Amniotic epithelial cell (primary cell): ENCODE measurements at places on chromosomes 11 and 22.

DNA sequence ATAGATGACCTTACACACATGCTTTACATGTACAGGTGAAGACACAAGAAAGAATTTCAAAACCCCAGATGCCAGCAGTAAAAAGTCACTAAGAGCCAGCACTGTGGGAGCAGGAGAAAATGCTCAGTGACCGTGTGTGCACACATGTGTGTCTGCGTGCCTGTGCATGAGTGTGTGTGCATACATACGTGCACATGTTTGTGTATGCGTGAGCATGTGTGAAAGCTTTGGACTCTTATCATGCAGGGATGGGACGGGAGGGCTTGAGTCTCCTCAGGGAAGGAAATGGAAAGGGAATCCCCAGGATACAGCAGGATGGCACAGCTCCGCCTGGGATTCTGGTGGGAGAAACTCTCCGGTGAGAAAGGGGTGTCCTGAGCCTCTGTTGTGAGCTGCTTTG is 121.5 kb upstream of the B3GAT1 start:
- DNase-seq = no peak

GRCh38 chr22:30399718-30400117 is 2.9 kb downstream of the SEC14L2 start:
- no peak for DNase-seq

DNA sequence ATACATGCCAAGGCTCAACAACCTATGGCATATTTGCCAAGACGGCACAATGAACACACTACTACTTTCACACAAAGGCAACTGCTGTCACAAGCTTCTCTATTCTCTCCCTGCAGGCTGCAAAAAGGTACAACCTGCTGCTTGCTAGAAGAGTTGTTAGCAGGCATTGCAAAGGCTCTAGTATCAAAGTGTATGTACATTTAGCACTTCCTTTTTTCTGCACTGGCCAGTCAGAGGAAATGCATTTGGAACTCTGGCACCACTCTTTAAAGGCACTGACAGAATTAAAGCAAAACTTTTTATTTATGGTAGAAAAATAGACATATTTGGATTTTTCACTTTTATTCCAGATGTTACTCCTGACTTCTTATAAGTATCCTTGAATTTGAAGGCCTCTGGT is 125.9 kb downstream of the CWF19L2 start:
- no peak for DNase-seq

- peak; percentile 92 for DNase-seq
Measured at GRCh38 chr11:65422633-65423515, at the start of gene NEAT1. Gene NEAT1 (plus strand): TSS chr11:65422798.

GRCh38 chr11:19974886-19975285 is 185.4 kb downstream of the DBX1 start:
- no peak for DNase-seq

DNA sequence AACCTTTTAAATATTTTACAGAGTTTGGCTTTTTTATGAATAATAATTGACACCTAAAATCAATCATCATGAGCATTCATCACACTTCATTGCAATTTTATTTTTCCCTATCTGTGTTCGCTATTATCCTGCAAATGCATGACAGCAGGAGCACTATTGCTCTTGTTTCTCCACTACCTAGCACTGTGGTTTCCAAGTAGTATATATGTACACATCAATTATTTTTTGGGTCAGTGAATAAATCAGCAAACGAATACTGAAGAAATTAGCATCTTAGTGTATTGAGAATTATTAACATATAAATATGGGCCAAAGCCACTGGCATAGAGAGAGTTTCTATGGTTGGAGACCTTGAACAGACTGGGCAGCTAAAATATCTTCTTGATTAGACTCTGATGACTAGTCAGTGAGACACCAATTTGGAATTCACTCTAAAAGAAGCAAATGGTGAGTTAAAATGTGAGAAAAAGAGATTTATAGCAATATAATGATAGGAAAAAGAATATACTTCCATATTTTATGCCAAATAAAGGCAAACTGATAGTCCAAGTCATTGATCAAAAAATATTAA is 731.1 kb upstream of the LUZP2 start:
- DNase-seq = peak; percentile 49

- DNase-seq = no peak
Measured at GRCh38 chr22:37909766-37910165, 3.7 kb downstream of the MICALL1 start.

- no peak for DNase-seq
Measured at GRCh38 chr22:20577045-20577444, 69.6 kb downstream of the MED15 start.

GRCh38 chr22:49052023-49052538 is 775.6 kb downstream of the BRD1 start:
- no peak for DNase-seq

DNA sequence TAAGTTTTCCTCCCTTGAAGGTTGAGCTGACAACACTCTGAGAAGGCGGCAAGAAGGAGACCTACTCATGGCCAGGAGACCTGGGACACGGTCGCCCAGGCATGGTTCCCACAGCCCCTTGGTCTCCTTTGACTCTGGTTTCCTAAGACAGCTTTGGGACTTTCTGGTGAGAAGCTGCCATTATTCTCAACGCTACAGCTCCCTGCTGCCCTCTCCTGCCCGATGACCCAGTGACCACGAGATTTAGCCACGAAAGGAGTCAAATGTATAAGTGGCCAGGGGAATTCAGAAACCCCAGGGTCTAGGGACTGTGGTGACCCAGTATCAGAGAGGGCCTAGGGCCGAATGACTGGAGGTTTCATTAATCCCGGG is 699 bp upstream of the SDF2L1 start:
- DNase-seq = peak; percentile 50

GRCh38 chr22:17472932-17473331 is 90.4 kb upstream of the SLC25A18 start:
- no peak for DNase-seq

- no peak for DNase-seq
Measured at GRCh38 chr11:30758518-30758917, 172.4 kb upstream of the MPPED2 start.

DNA sequence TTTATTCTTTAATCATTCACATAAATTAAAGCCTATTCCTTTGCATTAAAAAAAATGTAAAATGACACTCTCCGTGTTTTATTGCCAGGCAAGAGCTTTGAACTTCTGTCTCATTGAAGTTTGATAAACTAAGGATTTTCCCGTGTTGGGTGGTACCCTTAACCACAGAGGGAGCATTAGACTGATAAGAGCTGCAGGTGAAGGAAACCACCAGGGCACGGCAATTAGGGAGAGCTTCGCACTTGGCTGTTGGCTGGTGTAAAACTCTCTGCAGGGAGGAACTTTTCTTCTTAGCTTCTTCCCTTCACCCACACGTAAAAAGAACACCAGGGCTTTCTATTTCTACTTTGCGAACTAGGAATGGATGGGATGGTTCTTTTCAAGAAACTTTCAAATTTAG is 47.0 kb downstream of the CSTPP1 start:
- DNase-seq = no peak

DNA sequence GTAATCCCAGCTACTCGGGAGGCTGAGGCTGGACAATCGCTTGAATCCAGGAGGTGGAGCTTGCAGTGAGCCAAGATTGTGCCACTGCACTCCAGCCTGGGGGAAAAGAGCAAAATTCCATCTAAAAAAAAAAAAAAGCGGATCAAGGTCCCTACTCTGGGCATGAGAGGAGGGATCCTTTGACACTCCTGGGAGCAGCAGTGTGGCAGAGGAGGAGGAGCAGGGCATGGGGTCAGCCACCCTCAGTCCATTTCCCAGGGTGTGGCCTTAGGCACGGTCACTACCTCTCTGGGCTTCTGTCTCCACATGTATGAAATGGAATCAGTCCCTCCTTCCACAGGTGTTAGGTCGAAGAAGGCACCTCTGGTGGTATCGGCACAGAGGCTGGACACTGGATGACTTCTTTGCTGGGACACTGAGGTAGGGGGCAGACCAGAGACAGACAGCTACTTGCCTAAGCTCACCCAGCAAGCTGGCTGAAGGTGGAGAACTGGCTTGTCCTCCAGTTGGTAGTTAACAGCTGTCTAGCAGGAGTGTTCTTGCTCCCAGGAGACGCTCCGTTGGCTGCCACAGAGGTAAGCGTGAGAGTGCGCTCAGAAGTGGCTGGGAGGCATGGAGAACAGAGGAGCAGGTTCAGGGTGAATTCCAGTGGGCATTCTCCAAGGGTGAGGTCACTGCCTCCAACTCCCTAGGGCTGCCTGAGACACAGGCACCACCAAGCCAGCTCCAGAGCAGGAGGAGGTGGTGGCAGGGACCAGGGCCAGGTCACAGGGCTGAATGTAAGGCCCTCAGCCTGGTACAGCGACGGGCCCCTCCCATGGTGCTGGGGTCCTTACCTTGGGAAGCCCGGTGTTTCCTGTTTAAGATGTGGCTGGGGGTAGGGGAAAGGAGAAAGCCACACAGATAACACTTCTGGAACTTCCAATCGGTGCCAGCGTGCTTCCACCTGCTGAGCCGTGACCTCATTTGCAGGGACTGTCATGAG is 19.5 kb downstream of the TXN2 start:
- DNase-seq = peak; percentile 88

DNA sequence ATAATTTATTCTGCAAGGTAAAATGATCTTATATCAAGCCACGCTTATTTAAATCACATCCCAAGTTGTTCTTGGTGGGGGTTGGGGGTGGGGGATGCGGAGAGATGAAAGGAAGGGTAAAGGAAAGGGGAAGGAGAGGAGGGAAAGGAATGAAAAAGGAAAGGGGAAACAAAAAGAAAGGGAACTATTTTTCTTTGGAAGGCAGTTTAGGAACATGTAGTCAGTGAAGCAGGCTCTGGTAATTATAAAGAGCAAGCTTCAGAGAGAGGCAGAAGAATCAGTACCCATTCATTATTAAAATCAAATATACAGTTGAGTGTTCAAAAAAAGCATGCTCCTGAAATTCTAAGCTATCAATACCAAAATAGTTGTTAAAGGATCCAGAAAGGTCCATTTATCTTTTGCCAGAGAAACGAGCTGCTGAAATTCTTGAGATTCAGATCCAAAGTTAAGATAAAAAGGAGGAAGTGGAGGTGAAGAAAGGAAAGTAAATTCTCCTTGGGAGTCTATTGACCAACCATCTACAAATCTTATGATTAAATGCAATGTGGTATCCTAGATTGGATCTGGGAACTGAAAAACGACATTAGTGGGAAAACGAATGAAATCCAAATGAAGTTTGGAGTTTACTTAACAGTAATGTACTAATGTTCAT is 107.4 kb downstream of the SGSM3 start:
- DNase-seq = peak; percentile 31

- no peak for DNase-seq
Measured at GRCh38 chr11:72581067-72581466, 93.2 kb downstream of the PDE2A start.

- no peak for DNase-seq
Measured at GRCh38 chr22:50272044-50272802, 2.0 kb upstream of the MAPK11 start.

DNA sequence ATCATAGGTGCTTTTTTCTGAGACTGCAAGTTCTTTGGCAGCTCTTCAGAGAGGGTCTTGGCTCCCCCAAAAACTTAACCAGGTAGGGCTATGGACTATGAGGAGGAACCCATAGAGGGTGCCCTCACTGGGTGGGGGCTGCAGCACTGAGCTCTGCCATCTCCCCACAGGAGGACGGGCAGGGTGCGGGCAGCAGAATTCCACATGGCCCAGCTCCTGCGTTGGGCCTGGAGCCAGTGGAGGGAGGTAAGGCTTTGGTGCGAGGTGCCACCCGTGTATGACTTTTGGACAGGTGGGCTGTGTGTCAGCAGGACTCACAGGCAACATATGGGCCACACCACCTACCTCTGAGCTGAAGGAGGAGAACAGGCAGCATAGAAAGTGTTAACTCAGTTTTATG is 58.4 kb downstream of the PISD start:
- no peak for DNase-seq

DNA sequence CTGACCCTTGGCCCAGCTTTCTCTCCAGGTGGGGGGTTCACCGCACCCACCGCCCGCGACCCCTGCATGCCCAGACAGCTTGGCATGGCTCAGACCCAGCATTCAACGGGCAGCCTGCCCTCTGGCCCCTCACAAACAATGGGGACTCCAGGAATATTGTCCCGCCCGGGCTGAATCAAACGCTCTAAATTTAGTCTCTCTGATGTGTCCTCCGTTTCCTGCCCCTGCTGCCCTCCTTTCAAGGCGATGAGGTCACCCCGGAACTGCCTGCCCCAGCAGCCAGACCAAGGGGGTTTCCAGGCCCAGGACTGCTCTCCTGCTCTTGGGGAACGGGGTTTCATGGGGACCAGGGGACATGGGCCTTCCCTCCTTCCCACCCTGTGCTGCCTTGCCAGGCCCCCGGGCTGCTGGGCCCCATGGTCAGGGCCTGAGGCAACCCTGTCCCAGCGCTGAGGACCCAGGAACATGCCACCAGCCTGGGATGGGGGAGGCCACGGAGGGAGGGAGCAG is 10.1 kb upstream of the PDGFB start:
- peak; percentile 49 for DNase-seq

DNA sequence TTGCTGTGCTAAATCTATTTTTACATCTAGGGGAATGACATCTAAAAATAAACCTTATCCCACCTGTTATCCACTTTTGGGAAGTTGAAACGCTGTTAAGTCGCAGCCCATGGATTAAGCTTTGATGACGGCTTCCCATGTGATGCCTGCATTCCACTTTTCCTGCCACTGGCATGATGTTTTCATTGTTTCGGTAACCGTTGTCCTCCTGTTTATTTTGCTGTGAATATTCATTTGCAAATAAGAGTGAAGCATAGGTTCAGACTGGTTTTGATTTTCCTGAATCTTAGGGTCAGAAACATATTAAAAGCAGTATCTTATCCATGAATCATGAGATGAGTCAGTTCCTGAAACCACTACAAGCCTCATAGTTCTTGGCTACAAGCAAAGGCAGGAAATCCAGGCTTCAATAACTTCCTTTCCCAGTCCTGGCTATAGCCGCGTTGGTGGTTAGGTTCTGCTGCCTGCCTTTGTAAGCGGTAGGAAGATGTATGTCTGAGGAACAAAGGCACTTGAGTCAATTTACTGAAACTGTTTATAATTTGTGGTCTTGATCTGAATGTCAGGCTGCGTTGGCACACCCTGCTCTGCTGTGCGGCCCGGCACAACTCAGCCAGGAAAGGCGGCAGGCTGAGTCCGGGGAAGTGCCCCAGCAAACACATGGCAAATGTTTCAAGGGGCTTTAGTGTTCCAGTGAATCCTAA is 19.4 kb downstream of the TEAD1 start:
- peak; percentile 99 for DNase-seq

- DNase-seq = peak; percentile 91
Measured at GRCh38 chr11:108912581-108912980, 247.7 kb downstream of the DDX10 start.

GRCh38 chr11:46296528-46297448 is 19.3 kb downstream of the CREB3L1 start:
- DNase-seq = peak; percentile 98

DNA sequence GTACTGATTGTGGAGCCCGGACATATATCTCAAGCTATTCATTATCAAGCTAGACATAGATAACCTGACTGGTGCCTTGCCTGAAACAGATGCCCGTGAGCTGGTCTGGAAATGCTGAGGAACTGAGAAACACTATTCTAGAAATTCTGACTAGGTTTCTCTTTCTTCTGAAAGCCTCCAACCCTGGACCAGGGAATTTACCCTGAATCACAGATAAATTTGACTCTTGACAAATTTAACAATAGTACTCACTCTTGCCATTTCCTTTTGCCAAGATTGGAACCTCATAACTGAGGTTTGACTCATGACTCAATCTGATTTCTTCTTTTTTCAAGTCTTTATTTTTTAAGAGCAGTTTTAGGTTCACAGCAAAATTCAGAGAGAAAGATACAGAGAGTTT is 189.6 kb upstream of the SYN3 start:
- no peak for DNase-seq
